ENCODE measurements at places on chromosomes 7 and 10. TPM values are rescaled to one million over a fixed set of nuclear protein-coding genes. Genes with fewer than 3 reads are reported as not detected.

ATP6V0A4 gene
- polyA plus RNA-seq, result not detected

USP6NL gene
- 4.4 TPM for polyA plus RNA-seq

RNF148 gene
- not detected for polyA plus RNA-seq

CCDC172 gene
- not detected for polyA plus RNA-seq

TEX47 gene
- not detected for polyA plus RNA-seq

FRMD4A gene
- polyA plus RNA-seq, result 0.12 TPM

C7orf57 gene
- not detected for polyA plus RNA-seq

All from CD14-positive monocyte (primary cell).